ENCODE measurements at places on chromosomes 3 and 15.

- no peak for DNase-seq
Measured at GRCh38 chr3:126395846-126396513, 1.3 kb downstream of the CFAP100 start.

DNA sequence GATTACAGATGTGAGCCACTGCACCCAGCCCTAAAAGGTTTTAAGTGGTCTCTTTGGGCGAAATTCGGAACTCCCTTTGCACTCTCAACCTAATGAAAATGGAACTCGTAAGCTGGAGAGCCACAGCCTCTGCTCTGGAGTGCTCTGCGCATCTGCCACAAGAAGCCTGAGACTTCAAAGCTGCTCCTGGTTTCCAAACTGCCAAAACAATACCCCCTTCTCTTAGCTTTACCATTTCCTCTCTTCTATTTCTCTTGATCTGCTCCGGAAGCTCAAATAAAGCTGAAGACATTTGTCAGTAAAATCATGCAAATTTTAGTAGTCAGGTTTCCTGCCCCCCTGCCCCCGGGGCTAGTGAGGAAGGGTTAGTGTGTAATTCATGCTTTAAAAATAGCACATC is 312.7 kb downstream of the MFSD1 start:
- no peak for DNase-seq

- no peak for DNase-seq
Measured at GRCh38 chr3:118986734-118987133, 47.9 kb downstream of the IGSF11 start.

DNA sequence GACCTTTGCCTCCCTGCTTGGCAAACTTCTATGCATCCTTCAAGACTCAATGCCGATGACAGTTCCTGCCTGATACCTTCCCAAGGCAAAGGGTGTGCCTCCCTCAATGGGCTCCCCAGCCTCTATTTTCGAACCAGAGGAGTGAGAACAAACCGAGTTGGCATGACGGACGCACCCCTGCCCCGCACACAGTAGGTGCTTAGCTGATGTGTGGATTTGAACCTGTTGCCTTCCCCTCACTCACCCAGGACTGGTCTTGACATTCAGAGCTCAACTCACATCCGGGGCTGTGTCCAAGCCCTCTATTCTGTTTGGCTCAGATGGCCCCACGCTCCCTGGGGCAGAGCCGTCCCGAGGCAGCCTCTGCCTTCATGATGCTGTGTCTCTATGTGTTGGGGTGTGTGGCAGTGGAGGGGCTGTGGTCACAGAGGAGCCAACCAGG is 52.2 kb upstream of the SLC6A11 start:
- DNase-seq = no peak

- DNase-seq = no peak
Measured at GRCh38 chr3:61058836-61059235, 192.4 kb downstream of the FHIT start.

Data from erythroblast (primary cell).